Large intestine (tissue), 12 donors: ENCODE measurements at places on chromosomes 4 and X.

GRCh38 chr4:7778510-7779431, 160.9 kb downstream of the AFAP1 start:
- DNase-seq: no peak

GRCh38 chrX:11119313-11119943, 8.3 kb downstream of the HCCS start:
- no peak for DNase-seq

DNA sequence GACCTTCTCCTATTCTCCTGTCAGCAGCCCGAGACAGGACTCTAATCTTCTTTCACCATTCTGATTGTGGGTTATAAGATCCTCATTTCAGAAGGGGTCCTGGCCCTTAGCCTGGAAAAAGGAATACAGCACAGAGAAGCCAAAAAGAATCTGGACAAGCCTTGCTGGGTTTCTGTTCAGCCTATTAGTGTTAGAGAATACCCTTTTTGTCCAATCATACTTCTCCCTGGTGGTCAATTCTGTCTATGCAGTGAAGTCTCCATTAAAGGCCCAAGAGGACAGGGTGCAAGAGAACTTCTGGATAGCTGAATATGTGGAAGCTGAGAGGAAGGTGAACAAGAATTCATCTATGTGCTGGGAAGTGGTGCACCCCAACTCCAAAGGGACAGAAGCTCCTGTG, 105.7 kb upstream of the AGA start:
- DNase-seq: no peak

- no peak for DNase-seq
These were observed 867.1 kb upstream of the TENM3 start for GRCh38 chr4:181376058-181376457.

DNA sequence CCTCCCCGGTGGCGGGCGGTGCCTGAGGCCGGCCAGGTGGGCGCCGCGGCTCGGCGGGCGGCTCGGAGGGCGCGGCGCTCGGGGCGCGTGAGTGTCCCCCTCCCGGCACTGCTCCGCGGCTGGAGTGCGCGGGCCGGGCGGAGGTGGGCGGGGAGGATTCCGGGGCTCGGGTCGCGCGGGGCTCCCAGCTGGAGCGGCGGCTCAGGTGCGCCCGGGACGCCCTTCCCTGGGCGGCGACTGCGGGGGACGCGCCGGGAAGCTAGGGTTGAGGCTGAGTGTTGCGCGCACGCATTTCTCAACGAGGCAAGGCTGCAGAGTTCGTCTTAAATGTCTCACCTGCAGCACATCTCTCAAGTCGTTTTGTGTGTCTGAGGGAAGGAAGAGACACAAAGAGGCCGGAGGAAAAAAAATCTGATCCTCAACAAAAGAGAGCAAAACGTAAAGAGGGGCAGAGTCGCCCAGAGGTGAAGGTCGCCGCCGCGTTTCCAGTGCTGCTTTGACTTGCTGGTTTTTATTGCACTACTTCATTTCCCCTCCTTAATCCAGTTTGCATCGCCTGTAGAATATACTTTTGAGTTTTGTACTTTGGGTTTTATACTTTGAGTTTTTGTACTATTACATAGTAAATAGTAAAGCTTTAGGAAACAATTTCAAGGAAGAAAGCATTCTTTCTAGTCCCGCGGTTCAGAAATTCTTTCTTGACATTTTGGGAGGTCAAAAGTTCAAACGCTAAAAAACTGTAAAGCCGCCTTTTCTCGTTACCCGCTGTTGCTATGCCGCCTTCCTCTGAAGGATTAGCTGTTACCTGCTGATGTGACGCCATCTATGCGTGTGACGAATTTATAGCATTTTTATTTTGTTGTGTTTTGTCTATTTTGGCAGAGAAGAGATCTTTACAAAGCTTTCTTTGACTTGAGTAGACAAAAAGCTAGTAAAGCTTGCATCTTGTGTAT, 106.5 kb upstream of the STOX2 start:
- peak; percentile 35 for DNase-seq

- no peak for DNase-seq
These were observed 11.8 kb upstream of the FBXL5 start for GRCh38 chr4:15667006-15667405.

GRCh38 chrX:104565791-104566680, at the start of gene IL1RAPL2:
TSS of gene IL1RAPL2 (plus strand) at chrX:104566199.
- DNase-seq: peak; percentile 4

DNA sequence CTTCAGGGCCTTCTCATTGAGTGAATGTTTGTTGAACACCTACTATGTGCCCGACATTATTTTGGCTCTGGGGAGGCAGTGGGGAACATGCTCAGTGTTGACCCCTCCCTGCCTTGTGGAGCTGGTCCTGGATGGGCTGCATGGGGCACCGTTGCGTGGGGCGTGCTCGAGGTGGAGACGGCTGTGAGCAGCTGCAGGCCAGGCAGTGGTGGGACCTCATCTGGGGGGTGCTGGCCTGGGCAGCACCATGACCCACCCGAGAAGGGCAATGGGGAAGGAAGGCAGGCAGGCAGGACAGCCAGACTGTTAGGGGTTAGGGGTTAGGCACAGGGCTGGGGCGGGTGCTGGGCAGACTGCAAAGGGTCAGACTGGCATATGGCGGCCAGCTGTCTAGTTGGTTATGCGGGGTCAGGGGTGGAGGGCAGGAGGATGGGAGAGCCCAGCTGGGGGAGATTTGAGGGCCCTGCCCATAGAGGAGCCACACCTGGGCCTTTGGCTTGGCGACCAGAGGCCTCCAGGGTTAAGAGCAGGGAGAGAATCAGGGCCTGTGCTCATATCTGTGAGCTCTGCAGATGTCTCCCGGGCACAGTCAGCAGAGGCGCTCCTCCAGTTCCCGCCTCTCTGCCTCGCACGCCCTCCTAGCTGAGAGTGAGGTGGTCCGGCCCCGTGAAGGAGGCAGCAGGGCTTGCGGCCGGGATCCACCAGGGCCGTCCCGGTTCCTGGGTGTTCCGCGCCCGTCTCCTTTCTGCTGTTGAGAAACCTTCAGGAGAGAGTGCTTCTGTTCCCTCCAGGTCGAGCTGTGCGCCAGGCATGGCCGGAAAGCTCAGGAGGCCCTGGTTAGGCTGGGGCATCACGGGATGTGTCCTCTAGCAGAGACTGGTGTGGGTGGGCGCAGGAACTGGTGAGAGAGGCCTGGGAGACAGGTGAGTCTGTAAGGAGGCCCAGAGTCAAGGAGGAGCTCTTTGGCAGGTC, 73.3 kb downstream of the RGS12 start:
- no peak for DNase-seq

- DNase-seq: no peak
These were observed 17.8 kb upstream of the TLL1 start for GRCh38 chr4:165855191-165855590.

DNA sequence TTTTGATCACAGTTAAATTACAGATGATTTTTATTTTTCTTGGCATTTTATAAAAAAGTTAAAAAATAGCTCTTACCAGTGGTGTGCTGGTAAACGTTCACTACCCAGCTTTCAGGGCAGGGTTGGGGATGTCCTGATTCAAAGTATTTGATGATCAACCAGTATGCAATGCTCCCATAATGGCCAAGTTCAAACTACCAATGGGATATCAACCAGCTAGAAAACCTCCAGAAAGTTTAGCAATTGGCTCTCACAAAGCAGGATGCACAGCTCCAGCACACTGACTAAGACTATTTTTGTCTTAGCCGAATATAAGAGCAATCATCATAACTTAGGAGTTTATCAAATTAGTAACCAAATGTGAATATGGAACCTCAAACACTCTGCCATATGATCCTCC, 108.0 kb upstream of the PDE5A start:
- no peak for DNase-seq

- no peak for DNase-seq
These were observed 271.8 kb downstream of the INPP4B start for GRCh38 chr4:142574306-142574705.

DNA sequence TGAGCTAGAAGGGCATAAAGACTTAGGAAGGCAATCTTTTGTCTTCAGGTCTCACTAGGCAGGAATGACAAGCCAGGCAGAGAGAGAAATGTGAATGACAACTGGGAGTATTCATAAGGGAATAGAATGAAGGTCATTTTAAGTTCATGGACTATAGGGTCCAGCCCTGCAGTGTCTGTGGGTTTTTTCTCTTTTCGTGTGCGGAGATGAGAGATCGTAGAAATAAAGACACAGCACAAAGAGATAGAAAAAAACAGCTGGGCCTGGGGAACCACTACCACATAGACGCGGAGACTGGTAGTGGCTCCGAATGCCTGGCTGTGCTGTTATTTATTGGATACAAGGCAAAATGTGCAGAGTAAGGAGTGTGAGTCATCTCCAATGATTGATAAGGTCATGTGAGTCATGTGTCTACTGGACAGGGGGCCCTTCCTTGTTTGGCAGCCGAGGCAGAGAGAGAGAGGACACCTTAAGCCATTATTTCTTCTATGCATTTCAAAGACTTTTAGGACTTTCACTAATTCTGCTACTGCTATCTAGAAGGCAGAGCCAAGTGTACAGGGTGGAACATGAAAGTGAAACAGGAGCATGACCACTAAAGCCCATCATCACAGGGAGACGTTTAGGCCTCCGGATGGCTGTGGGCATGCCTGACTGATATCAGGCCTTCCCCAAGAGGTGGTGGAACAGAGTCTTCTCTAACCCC, 921.8 kb upstream of the PCDH10 start:
- DNase-seq: no peak

DNA sequence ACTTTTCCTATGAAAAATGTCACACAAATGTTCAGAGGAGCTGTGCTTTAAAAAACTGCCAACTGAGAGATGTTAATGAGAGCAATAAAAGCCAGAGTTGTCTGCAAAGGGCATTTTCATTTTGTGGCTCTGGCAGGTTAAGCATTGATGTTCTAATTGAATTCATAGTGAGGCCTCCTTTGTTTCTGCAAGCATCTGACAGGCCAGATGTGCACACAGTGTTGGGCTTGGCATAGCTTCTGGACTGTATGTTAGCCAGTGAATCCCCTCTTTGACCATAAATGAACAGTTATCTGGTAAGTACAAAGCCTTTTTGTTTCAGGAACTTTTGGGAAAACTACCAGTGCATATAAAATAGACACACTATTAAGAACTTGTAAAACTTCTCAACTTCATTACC, 81.9 kb downstream of the JADE3 start:
- DNase-seq: no peak

DNA sequence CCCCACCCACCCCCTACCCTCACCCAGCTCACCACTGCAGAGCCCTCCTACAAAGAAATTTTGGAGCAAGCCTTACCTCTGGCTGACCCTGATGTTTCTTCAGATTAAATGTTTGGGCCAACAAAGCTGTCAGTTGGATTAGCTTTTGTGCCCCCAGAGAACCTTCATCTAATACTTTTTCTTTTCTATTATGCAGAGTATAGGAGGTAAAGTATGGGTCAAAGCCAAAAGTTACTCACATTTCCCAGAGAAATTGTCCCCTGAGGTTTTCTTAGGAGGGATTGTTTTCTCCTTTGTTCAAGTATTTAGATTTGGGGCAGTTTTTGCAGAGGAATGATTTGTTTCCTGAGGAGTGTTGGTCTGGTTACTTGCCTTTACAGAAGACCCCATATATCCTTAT, 69.5 kb downstream of the AASDH start:
- no peak for DNase-seq
